ENCODE measurements at places on chromosomes 1 and 21.

DNA sequence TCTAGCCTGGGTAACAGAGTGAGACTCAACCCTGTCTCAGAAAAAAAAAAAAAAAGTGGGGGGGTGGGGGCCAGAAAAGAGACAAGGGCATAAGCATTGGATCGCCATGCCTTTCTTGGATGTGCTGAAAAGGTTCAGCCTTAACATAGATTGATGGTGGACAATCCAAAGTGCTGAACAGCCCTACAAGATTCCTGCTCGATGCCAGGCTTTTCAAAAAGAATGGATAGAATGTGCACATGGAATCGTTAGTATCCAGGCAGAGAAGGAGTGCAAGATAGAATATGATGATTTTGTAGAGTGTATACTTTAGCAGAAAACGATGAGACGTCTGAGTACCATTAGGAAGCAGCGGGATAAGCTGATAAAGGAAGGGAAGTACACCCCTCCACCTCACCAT is 10.9 kb upstream of the COA7 start:
- DNase-seq, result no peak

DNA sequence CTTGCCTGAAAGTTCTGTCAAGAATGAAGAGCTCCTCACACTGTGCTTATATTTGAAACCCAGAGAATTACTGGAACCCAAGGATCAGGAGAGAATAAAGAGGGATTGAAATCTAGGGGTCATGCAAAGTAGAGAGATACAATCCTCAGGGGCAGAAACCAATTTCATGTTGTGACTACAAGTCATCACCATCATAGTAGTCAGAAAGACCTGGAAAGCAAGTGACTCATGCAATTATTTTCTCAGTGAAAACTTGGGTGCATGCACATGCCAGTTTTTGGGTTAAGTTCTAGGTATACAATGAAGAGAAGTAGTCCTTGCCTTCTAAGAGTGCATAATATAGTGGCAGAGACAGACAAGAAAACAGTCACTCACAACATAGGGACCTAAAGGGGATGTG is 210.0 kb downstream of the ZC3H11B start:
- no peak for DNase-seq

DNA sequence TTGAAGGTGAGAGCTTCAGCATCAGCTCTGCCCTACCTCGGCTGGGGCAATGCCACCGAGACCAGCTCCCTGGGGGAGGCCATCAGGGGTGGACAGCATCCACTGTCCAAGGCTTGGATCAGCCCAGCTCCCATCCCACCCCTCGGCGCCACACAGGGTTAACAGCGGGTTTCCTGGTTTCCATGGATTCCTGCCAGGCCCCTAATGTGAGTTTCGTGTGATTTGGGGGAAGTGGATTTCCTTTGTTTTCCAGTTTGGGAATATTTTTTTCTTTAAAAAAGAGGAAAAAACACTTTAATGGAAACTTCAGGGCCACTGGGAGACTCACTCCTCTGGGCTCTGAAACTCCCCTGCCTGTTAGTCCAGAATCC is 34.3 kb downstream of the CASZ1 start:
- DNase-seq, result no peak

- no peak for DNase-seq
Observed at GRCh38 chr1:192066202-192066601, 92.1 kb upstream of the RGS18 start.

DNA sequence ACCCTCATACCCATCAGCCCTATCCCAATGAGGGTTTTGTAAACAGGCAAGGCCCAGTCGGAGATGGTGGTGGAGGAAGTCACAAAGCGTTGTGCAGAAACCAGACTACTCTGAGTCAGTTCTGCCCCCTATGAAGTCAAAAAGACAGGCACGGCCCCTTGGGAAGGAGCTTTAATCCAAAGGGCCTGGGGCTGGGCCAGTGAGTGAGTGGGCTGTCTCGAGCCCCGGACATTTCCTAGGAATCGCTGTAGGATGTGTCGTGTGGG is 442 bp upstream of the AHCYL1 start:
- DNase-seq, result no peak

- no peak for DNase-seq
Observed at GRCh38 chr1:11518016-11518701, 39.2 kb downstream of the DISP3 start.

GRCh38 chr1:213244664-213245091 is 193.6 kb downstream of the RPS6KC1 start:
- DNase-seq, result peak; percentile 42

- no peak for DNase-seq
Observed at GRCh38 chr1:56417646-56418045, 161.7 kb downstream of the PLPP3 start.

DNA sequence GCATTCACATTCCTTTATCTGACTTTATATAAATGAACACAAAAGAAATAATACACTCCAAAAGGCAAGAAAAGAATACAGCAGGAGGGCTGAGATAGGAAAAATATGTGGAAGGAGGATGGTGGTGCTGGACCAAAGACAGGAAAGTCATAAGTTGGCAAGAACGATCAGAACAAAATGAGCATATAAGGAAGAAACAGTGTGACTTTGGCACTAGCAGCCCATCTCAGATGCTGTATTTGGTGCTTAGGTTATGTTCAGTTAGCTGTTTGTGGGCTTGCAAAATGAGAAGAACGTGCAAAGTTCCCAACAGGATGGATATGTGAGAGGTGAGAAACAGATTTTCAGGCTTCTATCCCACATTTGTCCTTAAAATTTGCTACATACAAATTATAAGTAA is 719.8 kb upstream of the ADGRL4 start:
- DNase-seq, result no peak

DNA sequence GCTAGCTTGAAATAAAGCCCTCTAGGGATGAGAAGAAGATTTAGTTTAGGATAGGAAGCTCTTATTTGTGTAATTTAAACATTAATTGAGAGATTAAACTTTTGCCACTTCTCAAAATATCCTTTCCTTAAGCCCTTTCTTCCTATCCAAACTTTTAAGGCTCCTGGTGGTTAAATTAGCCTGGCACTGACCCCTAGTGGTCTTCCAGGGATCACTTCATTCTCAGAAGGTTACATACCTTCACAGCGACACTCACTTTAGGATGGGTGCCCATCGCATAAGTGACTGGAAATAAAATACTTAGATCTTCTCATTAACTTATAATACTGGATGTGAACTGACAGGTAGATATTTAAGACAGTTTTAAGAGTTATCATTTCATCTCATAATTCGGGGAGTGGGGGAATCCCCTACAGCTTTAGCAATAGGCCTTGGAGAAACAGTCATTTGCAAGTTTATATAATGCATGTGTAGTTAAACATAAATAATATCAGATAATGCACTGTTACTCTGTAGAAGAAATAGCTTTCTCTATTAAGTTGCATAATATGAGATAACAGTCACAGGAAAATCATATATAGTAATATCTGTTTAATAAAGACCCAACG is 7.4 kb downstream of the LHX9 start:
- DNase-seq, result no peak

DNA sequence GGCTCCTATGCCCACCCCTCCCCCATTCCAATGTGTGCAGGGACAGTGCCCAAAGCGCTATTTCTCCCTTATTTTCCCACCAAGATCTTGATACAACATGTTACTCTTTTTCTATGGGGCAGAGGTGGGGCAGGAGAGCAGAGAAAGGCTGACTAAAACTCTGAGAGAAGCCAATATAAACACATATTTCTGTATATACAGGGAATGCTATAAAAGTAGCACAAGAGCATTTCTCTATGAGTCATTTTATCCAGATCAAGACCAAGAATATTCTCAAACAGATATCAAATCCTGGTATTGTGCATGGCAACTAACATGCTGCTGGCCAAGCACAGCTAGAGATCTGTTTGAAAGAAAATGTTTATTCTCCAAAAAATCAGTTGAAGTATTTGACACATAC is 7.3 kb downstream of the WDR26 start:
- DNase-seq, result no peak

- no peak for DNase-seq
Observed at GRCh38 chr1:82073071-82073470, 272.3 kb downstream of the ADGRL2 start.

GRCh38 chr1:116968724-116969123 is 32.8 kb upstream of the CD101 start:
- DNase-seq, result no peak
